ENCODE measurements at places on chromosomes 2 and 18.

DNA sequence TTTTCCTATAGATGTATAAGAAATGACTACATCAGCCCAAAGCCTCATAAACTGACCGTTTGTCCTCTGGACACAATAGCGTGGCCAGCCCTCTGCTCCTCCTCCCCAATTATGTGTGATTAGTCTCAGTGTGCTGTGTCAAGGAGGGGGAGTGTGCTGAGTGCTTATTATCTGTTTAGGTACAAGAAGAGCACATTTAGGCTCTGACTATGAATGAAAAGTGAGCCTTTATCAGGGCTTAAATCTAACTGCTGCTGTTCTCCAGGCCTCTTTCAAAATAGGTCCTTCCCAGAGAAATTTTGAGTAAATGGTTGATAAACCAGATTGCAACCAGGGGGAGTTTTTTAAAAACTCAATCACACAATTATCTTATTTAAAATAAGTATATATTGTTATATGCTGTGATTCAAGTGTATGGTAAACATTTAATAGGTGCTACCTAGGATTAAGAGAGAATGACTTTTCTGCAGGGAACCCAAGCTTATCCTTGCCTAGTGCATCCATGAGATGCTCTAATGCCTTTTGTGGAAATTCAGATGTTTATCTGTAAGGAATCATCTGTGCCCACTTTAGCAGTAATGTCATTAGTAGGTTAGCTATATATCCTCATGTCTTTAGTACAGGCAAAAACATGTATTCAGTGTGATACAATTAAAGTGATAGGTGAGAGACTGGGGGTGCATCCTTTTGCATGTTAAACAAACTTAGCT lies 168.7 kb upstream of the SIX3 start:
- no peak for DNase-seq

GRCh38 chr2:85707304-85707703 lies 13.1 kb downstream of the GNLY start:
- DNase-seq = peak; percentile 94

DNA sequence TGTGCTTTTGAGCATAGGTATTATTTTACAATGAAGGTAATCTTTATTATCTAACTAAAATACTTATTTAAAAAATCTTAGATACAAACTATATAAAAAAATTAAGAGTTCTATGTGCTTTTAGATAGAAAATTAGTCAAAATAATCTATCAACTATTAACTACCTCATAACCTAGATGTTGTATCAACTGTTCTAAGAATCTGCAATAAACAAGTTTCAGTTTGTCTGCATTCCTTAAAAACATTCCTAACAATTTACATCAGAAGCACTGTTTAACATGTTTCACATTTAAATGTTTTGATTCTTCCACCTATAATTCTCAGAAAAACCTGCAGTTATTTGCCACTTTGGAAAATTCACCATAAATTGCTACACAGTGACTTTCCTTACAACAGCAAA lies 33.3 kb downstream of the NDUFS1 start:
- DNase-seq = no peak

DNA sequence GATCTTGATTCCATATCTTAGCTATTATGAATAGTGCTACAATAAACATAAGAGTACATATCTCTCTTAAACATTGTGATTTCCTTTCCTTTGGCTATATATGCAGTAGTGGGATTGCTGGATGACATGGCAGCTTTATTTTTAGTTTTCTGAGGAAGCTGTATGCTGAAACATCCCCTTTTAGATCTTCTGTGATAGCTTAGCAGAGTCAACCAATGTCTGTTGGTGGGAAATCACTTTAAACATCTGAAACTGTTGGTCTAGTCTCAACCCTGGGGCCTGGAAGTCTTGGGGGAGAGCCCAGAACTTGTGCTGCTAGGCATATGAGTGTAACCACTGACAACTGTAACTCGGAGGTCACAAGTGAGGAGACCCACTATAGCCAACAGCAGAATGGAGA lies 378.6 kb upstream of the SLC14A2 start:
- no peak for DNase-seq

- DNase-seq = peak; percentile 15
Observed at GRCh38 chr18:49481317-49481716, 5.7 kb downstream of the C18orf32 start.

GRCh38 chr18:5145168-5145825 lies 51.8 kb downstream of the AKAIN1 start:
- no peak for DNase-seq

DNA sequence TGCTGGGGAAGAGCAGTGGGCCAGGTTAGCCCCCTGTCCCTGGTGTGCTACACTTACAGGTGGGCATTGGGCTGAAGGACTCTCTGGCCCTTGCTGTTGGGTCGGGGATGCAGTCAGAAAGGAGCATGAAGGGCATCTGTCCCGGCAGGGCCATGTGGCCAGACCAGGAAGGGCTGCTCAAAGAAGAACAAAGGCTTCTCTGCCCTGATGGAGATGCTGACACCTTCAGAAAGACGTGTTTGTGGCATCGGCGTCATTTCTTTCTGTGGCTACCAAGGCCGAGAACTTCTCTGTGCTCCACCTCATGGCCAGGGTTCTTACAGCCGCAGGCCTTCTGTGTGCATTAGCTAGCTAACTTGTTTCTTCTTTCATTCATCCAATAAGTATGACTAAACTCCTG lies 239.1 kb downstream of the FAM210A start:
- no peak for DNase-seq

GRCh38 chr2:147910990-147911473 lies 66.2 kb downstream of the ACVR2A start:
- peak; percentile 80 for DNase-seq

- no peak for DNase-seq
Observed at GRCh38 chr2:148875387-148876051, 492 bp downstream of the KIF5C start.

DNA sequence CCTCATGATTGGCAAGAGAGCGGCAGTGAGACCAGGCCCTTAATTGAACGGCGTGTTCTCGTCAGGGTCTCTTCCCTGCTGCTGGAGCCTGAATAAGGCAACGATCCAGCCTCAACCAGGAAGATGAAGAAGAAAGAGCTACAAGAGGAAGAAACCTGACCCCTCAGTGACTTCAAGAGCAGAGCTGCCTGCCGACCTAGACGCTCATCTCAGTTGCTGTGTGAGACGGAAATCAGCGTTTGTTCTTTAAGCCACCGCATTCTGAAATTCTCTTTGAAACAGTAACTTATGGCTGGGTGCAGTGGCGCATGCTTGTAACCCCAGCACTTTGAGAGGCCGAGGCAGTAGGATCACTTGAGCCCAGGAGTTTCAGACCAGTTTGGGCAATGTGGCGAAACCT lies 29.6 kb upstream of the KCNG3 start:
- no peak for DNase-seq

GRCh38 chr2:53740170-53740569 lies 27.4 kb upstream of the CHAC2 start:
- peak; percentile 52 for DNase-seq

DNA sequence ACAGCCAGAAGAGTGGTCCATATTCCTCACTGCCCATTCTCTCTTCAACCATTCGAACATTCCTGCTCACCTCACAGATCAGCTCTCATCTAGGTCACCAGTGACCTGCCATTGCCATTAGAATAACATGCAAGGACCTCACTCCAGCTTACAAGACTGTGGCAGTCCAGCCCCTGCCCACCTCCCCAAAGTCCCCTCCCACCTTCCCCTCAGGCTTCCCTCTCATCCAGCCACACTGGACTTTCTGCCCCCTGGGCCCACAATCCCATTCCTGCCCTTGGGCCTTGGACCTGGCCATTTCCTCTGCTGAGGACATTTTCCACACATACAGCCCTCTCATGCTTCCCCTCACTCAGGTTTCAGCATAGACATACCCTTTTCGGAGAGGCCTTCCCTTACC lies 5.2 kb upstream of the TMEM177 start:
- no peak for DNase-seq

- DNase-seq = peak; percentile 23
Observed at GRCh38 chr18:27750014-27750413, 426.9 kb downstream of the CDH2 start.

DNA sequence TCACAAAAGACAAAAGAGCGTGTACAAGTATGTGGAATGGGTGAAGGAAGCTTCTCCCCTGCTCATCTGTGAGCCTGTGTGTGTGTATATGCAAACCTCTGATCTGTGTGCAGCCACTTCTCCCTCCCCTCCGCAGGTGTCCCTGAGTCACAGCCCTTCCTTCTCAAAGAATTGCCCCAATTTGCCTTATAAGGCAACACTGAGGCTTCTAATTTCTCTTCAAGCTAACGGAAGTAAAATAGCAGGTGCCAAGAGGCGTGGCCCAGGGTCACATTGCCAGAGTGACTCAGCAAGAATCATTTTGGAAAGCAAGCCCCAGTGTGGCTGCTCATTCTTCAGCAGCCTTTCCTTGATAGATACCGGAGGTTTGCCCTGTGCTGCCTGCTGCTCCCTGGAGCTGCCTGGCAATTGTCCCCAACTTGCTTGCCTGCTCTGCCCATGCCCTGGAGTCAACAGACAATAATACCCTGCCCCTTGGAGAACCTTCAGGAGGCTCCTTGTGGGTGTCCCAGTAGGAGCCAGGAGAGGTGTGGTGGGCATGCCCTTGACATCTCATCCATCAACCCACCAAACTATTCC lies 37.3 kb upstream of the BMP10 start:
- DNase-seq = peak; percentile 61

DNA sequence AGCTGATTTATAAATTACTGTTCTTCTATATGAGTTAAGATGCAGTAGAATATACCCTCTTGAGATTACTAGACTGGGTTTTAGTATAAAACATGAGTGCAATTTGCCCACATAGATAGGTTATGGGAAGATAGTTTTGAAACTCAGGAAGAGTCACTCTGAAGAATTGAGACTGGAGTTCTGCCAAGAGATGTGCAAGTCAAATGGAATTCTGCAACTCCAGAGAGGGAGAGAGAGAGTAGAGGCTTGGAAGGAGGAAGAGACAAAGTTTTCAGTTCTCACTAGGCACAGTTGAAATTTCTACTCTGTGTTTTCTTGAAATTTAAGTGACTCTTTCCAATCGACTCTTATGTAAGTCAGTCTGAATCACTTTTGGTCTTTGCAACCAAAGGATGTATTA lies 878.8 kb downstream of the TSN start:
- DNase-seq = peak; percentile 95

DNA sequence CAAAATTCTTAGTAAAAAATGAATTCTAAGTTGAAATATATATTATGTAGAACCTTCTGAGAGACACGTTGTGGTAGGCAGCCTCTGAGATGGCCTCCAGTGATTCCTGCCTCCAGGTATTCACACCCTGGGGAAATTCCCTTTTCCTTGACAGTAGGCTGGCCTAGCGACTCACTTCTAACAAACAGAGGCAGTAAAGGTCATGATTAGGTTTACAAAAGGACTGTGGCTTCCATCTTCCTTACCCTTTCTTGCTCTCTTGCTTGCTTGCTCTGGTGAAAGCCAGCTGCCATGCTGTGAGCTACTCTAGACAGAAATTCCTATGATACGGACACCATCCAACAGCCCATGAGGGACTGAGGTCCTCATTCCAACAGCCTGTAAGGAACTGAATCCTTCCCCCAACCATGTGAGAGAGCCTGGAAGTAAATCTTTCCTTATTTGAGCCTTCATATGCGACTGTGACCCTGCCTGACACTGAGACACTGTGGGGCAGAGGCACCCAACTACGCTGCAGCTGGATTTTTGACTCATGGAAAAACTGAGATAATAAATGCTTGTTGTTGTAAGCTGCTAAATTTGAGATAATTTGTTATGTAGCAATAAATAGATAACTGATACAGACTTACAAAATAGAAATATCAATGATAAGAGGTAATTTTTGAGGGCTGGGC lies 32.7 kb upstream of the SERTAD2 start:
- DNase-seq = no peak

GRCh38 chr2:33704406-33704855 lies 105.3 kb upstream of the FAM98A start:
- DNase-seq = no peak

DNA sequence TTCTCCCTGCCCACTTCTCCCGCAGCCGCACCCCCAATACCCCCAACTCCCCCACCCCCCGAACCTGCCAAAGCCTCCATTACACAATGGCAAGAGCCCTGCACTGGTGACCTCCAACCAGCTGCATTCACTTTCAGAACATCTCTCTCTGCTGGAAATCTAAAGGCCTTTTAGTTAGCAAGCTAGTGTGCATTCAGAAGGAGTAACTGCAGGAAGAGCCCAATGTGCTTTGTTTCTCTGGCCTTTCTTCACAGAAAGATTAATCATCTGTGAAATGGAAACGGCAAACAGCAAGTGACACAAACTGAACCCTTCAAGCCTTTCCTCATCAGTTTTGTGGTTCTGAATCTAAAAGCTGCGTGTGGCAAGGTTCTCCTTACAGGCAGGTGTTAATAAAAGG lies 124.2 kb downstream of the OLA1 start:
- no peak for DNase-seq

- peak; percentile 77 for DNase-seq
Observed at GRCh38 chr18:944440-944839, 39.8 kb downstream of the ADCYAP1 start.

DNA sequence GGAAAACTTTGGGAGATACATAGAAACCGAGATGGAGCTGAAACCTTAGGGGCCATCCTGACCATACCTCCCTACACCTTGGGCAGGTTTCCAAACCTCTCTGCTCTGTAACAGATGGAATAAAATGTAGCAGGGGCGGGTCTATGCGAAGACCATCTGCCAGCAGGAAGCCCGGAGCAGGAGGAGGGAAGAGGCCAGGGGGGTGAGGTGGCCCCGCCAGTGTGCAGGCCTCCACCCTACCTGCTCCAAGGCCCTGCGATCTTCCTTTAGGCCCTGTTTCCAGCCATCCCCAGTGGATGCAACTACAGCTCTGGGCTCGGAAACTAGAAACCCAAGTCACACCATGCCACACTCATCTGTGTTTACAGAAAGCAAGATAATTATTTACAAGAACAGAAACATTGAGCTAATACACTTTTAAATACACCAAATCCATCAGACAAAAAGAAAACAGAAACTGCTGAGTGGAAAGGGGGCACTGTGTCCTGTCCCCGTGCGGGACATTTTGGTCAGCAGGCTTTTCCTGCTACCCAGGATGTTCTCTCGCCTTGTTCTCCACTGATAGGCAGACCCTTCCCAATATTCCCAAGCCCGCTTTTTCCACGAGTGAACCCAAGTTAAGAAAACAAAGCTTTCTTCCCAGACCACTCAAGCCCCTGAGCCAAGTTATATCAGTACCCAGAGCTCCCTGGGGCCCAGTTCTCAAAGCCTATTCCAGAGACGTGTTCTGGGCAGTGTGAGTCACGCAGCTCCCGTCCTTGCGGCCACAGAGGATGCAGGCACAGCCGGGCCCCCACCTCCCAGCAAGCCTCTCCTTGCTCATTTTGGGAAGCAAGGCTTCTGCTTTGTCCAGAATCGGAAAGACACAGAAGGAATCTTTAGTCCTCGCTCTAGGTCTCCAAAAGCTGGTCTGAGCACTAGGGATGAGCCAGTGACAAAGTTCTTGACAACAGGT lies 17.3 kb downstream of the CIB4 start:
- DNase-seq = peak; percentile 10

DNA sequence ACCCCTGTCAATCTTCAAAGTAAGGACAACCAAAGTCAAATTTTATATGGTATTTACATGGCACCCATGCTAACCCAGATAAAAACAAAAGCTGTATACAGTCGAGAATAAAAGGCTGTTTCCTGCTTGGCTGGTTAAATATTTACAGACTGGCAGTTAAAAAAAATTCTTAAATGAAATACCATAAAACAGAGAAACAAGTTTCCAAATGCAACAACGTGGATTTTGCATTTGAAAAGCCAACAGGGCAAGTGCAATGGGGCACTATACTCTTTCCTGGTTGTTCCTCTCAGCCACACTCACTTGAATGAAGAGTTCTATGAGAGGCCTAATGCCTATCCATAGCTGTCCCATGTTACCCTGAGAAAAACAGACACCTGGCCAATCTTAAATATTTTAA lies 6.1 kb upstream of the NR4A2 start:
- DNase-seq = no peak

- DNase-seq = no peak
Observed at GRCh38 chr2:143482771-143483170, 353.6 kb downstream of the ARHGAP15 start.

All from fibroblast of mammary gland (primary cell).